Activated gamma-delta T cell treated with Interleukin-2 at 50 U/mL for 16 hours (primary cell): ENCODE measurements at places on chromosomes 2 and 18.

GRCh38 chr18:40159141-40160017 lies 1795.7 kb upstream of the PIK3C3 start:
- DNase-seq, result no peak

GRCh38 chr2:56709181-56709580 lies 525.4 kb downstream of the CCDC85A start:
- DNase-seq, result no peak

DNA sequence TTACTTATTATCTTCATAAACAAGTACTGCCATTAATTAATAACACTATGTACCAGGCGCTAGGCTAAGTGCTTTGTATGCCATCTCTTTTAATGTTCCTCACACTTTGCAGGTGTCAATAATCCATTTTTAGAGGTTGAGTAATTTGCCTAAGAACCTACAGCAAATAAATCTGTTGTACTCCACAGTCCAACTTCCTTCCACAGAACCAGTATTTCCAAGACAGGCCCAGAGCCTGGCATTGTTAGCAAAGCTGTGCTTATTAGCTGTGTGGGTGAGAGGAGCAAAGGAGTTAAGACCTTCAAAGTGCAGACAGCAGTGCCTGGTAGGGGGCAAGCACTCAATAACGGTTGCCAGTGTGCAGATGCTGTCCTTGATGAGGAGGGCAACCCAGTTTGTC lies 14.2 kb upstream of the PTPN4 start:
- no peak for DNase-seq

DNA sequence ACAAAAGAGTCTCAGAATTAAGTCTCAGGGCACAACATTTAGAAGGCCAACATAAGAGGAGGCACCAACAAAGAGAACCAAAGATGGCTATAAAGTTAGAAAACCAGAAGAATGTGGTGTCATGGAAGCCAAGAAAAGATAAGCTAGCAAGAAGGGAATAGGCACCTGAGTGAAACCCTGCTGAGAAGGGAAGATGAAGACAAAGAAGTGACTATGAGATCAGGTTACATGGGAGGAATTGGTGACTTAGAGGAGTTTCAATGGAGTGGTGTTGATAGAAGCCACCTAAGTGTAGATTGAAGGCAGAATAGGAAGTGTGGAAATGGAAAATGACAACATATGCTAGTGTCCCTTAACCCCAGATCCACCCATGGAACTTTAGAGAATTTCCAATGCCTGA lies 327.6 kb upstream of the KCNJ3 start:
- DNase-seq, result no peak

GRCh38 chr18:56933472-56933871 lies 213.4 kb upstream of the BOD1L2 start:
- no peak for DNase-seq

- DNase-seq, result no peak
Observed at GRCh38 chr2:126381091-126381490, 274.9 kb upstream of the GYPC start.

DNA sequence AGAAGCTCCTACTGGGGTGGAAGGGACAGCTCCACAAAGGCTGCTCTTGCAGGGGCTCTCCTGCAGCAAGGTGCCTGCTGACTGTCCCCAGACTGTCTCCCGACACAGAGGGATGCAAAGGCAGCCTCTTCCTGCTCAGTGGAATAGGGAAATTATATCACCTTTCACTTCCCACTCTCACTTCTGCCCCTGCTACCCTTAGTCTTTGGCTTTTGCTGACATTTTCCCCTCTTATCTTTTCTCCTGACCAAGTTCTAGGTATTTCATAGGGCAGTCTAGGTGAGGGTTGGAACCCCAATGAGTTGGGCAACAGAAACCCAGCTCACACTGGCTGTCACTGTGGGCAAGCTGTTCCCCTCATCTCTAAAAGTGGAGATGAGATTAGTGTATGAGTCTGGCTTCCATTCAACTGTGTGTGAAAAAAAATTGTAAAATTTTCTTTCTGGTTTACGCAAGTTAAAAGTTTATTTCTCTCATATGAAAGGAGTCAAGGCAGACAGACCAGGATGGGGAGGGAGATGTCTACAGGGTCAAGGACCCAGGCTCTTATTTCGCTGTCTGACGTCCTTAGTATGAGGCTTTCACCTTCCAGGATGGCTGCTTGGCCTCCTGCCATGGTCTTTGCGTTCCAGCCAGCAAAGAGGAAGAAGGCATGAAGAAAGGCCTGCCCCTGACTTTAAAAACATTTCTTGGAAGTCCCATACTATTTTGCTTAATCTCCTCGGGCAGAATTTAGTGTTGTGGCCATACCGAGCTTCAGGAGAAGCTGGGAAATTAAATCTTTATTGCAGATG lies 7.5 kb upstream of the MOCOS start:
- DNase-seq, result no peak

GRCh38 chr18:13136056-13136903 lies 82.3 kb upstream of the LDLRAD4 start:
- peak; percentile 35 for DNase-seq

DNA sequence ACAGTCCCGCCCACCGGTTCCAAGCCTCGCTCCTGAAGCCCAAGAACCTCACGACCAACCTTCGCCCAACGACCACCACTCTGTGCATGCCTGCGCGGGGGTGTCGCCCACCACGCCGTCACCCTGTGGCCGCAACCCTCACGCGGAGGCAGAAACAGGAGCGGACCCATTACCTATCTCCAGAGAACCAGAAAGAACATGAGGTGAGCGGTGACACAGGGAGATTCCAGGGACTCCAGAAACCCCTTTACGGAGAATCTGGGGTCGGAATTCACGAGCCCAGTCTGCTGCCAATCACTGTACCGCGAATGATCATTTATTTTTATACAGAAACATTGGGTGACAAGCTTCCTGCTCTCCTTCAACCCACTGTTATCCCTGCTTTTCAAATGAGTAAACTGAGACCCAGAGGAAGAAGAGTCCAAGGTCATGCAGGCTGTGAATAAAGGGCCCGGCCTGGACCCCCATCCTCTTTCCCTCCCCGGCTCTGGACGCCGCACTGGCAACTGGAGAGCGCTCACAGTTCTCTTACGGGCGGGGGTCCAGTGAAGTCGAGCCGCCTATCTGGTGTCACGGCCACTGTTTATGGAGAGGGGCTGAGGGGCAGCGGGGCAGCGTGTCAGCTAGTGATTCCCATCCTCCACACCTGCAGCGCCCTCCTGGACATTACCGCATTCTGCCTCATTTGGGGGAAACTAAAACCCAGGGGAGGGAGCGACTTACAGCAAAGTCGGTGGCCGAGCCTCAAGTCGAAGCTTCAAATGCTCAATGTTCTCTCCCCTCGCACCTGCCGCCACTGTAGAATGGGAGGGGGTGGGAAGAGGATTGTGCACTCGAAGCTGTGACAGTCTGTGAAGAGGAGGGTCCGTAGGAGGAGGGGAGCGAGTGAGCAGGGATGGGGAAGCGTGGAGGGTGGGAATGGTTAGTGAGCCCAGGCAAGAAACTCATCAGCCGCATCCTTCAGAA lies 723 bp upstream of the SLC30A3 start:
- DNase-seq, result no peak

GRCh38 chr2:225559072-225559415 lies 159.5 kb downstream of the NYAP2 start:
- no peak for DNase-seq

DNA sequence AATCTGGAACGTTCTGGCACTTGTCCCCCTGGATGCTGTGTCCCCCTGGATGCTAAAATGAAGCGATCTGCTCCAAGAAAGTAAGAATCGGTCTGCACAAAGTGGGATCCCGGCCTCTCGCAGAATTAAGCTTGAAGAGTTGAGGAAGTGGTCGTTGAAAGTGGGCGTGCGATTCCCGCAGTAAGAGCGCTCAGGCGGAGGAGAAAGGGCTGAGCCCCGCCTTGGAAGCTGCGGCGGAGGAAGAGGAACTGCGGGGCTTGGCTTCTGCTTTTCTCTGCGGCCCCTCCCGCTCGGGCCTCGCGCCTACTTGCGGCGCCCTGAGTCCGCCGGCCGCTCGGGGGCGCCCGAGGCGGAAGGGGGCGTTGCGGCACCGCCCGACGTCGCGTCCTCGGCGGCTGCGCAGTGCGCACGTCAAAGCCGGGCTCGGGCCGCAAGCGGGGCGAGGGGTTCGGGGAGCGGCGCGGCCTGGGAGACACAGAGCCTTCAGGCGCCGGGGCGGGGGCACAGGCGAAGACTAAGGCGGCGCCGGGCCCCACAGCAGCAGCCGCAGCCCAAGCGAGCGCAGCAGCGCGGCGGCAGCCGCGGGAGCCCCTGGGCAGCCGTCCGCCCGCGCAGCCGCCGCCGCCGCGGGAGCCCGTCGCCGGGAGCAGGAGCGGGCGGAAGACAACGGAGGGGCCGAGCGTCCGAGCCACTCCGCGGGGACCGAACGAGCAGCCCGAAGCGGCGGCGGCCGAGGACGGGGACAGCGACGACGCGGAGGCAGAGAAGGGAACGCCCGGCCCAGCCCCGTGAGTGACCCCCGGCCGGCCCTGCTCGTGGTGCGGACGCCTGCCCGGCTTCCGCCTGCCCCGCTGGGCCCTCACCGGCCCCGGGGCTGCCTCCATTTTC lies at the start of gene CAB39:
Gene CAB39 (plus strand): TSS at position 400 of the 888 bp plus-strand sequence. CDS start 47,160 bp downstream, outside the sequence.
- DNase-seq, result peak; percentile 84

DNA sequence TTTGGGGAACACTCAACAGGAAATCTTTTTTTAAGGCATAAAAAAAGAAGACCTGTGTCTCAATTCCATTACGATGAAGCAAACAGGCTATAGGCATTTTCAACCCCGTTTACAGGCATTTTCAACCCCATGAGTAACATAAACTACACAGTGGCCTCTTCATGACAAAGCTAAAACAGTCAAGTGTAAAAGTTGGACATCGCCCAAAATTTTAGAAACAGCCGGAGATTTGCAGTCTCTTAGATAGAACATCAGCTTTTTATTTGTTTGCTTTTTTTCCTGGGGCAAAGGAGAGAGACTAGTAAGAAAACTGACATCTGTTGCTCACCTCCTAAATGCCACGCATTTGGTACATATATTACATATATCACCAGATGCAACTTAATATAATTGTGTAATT lies 173.7 kb downstream of the CMPK2 start:
- no peak for DNase-seq
